SJSA1 (cell line): ENCODE measurements at places on chromosomes 7 and 10. TPM values are rescaled to one million over a fixed set of nuclear protein-coding genes. Genes with fewer than 3 reads are reported as not detected.

- DNase-seq = no peak
Measured at GRCh38 chr10:119333146-119333792, 125.9 kb downstream of the GRK5 start.

DNA sequence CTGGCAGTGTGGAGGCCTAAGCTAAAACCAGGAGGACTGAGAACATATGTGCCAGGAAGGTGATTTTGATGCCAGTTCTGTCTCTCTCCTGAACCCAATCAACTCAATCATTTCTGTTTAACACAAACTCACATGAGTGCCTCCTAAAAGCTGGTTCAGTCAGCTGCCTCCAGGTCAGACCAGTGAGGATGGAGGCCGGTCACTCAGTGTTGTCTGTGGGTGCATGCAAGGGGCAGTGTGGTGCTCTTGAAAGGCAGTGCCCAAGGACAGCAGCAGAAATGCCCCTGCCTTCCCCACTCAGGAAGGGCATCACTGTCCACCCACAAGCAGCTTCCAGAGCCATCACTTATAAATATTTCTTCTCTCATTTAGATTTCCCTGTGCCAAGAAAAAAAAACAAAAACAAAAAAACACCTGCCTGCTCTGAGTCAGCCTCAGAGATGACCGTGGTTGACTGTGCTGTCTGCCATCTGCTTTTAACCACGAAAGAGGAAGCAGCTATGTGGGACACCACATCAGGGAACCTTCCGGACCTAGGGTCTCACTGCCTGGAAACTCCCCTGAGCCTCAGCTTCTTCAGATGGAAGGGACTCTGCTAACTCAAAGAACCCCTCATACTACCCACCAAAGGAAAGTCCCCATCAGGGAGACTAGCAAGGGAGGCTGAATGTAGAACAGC is 39.1 kb downstream of the VOPP1 start:
- DNase-seq = no peak

DNA sequence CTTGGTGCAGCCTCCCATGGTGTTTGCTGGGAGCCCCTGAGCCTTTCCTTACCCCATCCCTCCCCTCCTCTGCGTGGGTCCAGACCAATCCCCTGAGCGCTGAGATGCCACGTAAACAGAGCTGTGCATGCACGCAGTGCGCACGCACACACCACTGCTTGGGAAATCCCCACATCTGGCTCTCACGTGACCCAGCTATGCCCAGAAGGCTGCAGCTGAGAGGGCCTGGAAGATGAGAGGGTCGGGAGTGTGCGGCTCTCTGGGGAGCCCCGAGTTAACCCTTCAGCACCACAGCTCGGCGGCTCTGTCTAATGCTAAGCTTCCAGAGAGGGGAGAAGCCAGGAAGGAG is 177.2 kb downstream of the SH3PXD2A start:
- peak; percentile 97 for DNase-seq

GRCh38 chr10:30751678-30752331 is 122.3 kb upstream of the LYZL2 start:
- DNase-seq = peak; percentile 57

DNA sequence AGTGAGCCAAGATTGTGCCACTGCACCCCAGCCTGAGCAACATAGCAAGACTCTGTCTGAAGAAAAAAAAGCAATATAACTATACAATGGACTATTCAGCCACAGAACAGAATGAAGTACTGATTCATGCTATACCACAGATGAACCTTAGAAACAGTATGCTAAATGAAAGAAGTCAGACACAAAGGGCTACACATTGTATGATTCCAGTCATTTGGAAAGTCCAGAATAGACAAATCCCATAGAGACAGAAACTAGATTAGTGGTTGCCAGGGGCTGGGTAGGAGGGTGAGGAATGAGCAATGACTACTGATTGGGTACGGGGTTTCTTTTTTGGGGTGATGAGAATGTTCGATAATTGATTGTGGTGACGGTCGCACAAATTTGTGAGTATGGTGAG is 9.6 kb upstream of the CFAP70 start:
- DNase-seq = no peak

The CLEC5A gene
- total RNA-seq = not detected in 2 replicates

The FHIP2A gene
- 18.5 and 24.8 TPM in 2 replicates for total RNA-seq

- DNase-seq = no peak
Measured at GRCh38 chr10:56231436-56231835, 129.6 kb downstream of the ZWINT start.

The ZEB1 gene
- total RNA-seq = 67.3 and 87.4 TPM in 2 replicates

DNA sequence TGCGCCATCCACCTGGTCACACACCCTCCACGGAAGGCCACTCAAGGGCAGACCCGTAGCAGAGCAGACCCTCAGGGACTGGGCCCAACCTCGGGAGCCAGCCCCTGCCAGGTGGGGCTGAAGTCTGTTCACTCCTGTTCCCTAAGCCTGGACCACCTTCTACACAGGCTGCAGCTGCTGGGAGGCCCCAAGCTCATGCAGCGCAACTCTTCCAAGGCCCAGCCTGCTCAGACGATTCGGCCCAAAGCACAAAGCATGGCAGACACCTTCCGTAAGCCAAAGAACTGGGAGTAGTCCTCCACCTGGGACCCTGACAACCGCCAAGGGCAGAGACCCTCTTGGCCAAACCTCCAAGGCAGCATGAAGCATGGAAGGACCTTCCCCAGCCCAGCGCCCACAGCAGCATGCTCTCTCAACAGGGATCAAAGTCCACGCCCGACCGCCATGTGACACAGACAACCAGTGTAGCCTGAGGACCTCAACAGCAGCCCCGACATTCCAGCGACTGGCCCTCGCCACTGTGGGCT is 11.5 kb downstream of the SHH start:
- no peak for DNase-seq

- no peak for DNase-seq
Measured at GRCh38 chr7:1586126-1586826, 16.4 kb upstream of the PSMG3 start.

DNA sequence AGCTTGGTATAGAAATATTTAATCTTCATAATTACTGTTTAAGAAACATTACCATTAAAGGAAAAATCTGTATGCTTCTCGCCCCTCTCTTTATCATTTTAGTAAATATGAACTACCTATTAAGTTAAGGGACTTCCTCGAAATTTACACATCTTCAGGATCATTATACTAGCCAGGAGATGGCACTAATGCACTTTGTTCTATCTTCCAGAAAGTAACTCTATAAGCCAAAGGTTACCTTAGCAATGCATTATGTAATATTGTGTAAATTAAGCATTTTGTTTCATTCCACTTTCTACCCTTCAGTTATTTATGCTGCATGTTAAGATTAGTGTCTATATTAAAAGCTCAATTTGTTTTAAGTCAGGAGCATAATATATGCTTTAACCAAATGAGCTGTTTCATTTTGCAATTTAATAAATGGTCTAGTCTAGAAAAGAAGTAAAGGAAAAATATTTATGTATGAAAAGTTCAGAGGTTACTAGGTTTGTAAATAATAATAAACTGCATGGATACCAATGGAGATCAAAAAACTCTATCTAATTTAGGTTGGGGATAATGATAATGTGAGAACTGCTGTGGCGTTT is 128.5 kb downstream of the ANKRD7 start:
- DNase-seq = peak; percentile 7

DNA sequence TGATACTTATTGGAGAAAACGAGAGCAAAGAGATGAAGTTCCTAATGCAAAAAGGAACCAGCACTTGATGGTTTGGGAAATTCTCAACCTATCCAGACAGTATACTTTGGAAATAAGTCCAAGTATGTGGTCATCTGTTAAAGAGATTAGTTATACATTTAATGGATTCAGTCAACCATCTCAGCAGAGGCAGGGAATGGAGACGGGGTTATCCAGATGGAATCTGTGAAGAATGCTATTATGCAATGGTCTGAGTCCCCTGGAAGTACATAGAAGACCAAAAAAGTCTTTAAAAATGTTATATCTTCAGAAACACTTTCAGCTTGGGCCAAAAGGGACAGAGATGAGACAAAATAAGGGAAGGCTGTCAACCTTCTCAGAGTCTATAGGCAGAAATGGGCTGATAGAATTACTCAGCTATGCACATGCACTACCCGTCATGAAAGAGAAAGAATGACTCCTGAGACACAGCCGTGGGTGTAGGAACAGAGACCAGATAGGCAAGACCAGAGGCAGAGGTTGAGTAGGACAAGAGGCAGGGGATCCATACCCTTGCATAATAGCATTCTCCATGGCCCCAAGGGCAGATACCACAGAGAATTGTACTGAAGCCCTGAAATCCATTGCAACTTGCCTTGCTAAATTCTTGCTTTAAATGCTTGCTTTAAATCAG is 738.8 kb upstream of the POT1 start:
- no peak for DNase-seq

GRCh38 chr7:158321936-158322615 is 265.5 kb downstream of the PTPRN2 start:
- DNase-seq = no peak

DNA sequence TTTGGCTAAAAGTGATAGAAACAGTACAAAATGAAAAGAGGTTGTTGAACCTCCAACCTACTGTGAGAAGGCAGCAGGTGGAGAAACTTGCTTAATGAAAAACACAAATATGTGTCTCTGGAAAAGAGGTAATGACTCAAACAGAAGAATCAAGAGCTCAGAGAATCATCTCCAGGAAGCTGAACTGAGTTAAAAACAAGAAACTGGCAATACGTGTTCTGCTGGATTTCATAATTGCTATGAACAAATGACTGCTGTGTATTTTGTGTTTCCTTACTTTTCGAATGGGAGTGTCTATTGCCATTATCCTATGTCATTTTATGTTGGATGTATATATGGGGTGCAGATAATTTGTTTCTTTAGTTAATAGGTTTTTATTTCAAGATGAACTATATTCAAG is 401.1 kb downstream of the DGKB start:
- DNase-seq = no peak

DNA sequence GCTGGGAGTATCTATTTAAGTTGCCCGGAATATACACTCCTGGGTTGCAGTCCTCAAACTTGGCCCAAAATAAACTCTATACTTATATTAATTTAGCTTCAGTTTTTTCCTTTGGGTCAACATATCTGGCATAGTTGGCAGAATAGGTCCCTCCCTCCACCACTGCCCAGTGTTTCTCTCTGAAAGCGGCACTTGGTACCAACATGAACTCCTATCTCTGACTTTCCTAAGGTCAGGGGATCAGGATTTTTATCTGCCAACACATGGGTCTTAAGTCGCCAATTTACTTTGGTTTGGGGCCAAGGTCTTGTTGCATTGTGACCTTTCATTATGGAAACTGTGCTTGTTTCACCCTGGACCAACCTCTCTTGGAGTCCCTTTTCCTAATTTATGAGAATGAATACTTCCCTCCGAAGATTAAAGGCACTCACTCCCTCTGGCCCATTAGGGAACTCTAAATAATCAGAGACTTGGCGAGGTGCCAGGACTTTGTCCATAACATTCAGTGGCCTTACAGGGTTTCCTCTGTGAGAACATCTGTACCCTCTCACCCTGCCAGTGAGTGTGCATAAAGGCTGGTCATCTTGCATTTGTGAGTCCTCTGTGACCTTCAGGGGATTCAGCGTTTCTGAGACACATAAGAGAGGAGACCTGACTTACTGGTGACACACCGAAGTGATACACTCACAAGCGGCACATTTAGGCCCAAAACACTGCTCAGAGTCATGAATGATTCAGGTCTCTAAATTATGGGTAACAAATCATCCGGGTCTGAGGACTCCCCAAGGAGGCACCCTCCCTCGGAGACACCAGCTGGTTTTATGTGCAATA is 19.7 kb upstream of the FKBP9 start:
- no peak for DNase-seq
